Activated T-helper 1 cell treated with Interleukin-2 at 50 U/mL for 16 hours (primary cell): ENCODE measurements at places on chromosomes 6 and 20.

GRCh38 chr6:150835620-150836019 lies 29.9 kb upstream of the MTHFD1L start:
- no peak for DNase-seq

DNA sequence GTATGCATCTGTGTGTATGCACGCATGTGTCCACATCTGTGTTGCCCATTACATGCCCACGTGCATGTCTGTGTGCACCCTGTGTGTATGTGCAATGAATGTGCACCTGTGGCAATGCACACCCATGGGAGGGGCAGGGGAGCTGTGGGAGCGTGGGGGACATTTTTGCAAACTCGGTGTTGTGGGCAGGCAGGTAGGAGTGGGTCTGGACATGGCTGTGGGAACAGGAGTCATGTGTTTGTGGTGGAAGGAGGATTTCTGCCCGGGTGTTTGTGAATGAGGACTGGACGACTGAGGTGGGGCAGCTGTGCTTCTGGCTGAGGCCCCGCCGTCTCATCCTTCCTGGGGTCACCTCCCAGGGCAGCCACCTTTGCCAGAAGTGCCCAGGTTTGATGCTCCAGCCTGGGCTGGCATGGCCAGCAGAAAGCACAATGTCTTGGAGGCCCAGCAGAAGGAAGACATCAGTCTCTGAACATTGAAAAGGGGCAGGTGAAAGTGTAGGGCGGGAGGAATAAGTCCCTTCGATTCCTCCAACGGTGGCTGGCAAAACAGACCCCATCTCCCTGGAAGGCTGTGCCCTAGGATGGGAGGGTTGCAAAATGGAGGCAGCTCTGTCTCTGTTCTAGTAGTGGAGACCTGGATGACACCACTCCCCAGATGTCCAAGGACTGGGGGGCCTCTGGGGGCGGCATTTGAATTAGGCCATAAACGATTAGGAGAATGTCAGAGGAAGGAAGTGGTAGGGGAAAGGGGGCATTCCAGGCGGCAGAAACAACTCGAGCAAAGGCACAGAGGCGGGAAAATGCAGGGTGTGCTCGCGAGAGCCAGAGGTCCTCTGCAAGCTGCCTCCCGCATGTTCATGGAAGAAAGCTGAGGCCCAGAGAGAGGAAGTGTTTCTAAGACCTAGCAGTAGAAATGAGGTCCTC lies 19.1 kb upstream of the ARMC12 start:
- DNase-seq: no peak

GRCh38 chr6:130908958-130909357 lies 81.8 kb downstream of the SMLR1 start:
- DNase-seq: no peak

DNA sequence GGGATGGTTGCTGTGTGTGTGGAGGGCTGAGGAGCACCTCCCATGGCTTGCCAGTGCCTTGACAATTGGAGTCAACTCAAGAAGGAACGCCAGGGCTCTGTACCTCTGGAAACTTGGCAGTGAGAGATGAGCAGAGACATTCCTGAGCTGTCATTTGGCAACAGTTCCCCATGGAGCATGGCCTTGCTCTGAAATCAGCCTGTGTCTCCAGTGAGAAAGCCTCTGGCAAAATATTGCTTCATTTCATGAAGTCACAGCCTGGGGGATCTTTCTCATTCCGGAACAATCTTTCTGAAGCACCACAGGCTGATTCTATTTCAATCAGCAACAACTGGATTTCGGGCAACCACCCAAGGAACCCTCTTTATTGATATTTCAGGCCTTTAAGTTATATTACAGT lies 52.2 kb upstream of the FNDC1 start:
- no peak for DNase-seq

DNA sequence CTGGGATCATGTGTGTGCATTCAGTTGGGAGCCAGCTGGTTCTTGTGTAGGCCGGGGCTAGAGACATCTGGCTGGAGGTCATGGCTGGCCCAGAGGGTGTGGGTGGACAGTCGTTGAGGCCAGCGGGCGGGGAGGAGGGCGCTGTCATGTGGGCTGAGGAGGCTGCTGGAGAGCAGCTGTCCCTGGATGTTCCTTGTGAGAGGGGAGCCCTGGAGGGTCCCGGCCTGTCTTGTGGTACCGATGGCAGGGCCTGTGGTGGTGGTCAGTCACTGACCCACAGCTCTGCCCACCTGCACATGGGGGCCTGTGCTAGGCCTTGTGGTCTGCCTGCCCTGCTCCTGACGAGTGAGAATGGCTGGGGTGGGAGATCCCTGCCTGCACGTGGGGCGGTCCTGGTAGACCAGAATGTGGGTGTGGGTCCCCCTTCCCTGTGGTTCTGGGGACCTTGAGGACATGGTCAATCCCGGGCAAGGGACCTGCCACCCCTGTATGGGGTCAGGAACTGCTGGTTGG lies 1.9 kb upstream of the C20orf204 start:
- no peak for DNase-seq

DNA sequence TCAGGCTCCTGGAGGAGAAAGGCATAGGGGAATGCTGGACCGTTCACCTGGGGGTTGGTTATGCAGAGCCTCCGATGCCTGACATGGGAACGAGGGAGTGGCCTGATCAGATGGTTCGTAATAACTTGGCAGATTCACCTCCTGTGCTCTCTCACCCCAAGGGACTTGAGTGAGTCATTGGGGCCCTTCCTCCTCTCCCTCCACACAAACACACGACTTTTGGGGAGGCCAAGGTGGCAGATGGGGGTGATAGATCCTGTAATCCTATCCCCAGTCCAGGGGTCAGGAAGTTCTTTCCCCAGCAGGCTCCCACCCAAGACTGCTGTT lies 45.6 kb upstream of the ARFGEF2 start:
- DNase-seq: no peak

- DNase-seq: no peak
Measured at GRCh38 chr20:24895898-24896658, 53.0 kb upstream of the CST7 start.

- DNase-seq: no peak
Measured at GRCh38 chr6:7241709-7242645, 71.0 kb downstream of the SSR1 start.

DNA sequence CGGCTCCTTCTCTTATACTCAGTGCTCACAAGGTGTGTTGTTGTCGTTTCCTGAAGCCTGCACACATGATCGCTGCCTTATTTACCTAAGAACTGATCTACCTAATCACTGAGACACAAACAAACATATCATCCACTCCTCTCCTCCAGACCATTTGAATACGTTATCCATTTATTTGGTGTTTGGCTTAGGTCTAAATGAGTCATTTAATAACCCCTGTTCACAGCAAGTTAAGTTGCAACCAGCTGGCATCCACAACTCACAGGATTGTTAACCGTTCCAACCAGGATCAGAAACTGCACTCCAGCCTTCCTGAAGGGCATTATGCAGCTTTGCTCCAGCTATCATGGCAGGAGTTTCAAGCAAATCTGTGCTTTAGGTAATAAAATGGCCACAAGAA lies 511.1 kb upstream of the MAP3K7 start:
- DNase-seq: no peak

DNA sequence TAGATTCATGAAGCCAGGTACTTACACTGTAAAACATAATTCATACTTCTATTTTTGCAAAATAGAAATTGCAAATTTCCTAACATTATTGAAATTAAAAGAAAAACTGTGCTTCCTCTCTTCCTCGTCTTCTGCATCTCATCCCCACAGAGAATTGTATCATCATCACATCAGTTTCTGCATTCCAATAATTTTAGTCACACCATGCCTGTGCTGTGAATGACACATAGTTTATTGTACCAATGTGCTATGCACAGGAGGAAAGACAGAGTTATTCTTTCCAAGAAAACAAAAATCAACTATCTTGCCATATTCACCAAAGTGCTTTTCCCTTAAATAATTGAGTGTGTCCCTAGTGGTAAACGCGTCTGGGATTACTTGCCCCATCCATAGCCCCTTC lies 38.1 kb upstream of the FAM135A start:
- DNase-seq: no peak

GRCh38 chr6:79375635-79376337 lies 141.3 kb upstream of the HMGN3 start:
- no peak for DNase-seq

DNA sequence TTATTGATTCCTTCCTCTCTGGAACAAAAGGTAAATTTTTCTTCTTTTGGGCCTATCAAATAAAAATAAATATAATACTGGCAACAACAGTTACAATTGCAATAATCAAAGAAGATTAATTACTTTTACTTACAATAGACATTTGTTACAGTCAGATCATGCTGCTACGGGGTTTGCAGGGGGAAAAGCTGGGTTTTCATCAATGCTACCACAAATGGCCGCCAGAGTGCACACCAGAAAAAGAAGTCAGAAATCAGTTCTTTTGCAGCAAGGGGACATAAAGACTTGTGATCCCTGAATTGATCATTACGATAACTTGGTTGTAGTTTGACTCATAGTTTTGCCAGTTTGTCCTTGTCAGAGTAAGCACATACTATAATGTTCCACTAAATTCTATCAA lies 714.5 kb upstream of the EYS start:
- DNase-seq: no peak

GRCh38 chr6:6406715-6407070 lies 86.2 kb upstream of the F13A1 start:
- no peak for DNase-seq
